Activated CD8-positive, alpha-beta T cell treated with anti-CD3 and anti-CD28 coated beads for 36 hours (primary cell): ENCODE measurements at places on chromosomes 7 and 10. TPM values are rescaled to one million over a fixed set of nuclear protein-coding genes. Genes with fewer than 3 reads are reported as not detected.
A peak's percentile ranks its signal among the peaks of the same experiment; 100 is the strongest.

GRCh38 chr7:44748948-44749731 is 493 bp downstream of the ZMIZ2 start:
- H3K4me1 ChIP-seq = peaks cover 38% of the 10 kb centered on the region
- H3K27me3 ChIP-seq = no peaks in the 10 kb centered on the region
- peak overlapping the region; percentile 81 for H3K27ac ChIP-seq
- peak overlapping the region; percentile 83 for H3K4me3 ChIP-seq
- peaks cover 24% of the 10 kb centered on the region for H3K36me3 ChIP-seq

GRCh38 chr7:98753989-98754479 is 115.8 kb downstream of the TMEM130 start:
- no peak overlapping the region for H3K4me3 ChIP-seq
- no peaks in the 10 kb centered on the region for H3K36me3 ChIP-seq
- H3K27me3 ChIP-seq = peaks cover 1% of the 10 kb centered on the region
- DNase-seq = no peak
- no peak overlapping the region for H3K27ac ChIP-seq

GRCh38 chr10:121526801-121527221 is 71.4 kb downstream of the FGFR2 start:
- no peaks in the 10 kb centered on the region for H3K4me1 ChIP-seq
- H3K36me3 ChIP-seq = no peaks in the 10 kb centered on the region
- no peak overlapping the region for H3K4me3 ChIP-seq
- no peak overlapping the region for H3K27ac ChIP-seq
- DNase-seq = no peak
- H3K27me3 ChIP-seq = peaks cover 2% of the 10 kb centered on the region

DNA sequence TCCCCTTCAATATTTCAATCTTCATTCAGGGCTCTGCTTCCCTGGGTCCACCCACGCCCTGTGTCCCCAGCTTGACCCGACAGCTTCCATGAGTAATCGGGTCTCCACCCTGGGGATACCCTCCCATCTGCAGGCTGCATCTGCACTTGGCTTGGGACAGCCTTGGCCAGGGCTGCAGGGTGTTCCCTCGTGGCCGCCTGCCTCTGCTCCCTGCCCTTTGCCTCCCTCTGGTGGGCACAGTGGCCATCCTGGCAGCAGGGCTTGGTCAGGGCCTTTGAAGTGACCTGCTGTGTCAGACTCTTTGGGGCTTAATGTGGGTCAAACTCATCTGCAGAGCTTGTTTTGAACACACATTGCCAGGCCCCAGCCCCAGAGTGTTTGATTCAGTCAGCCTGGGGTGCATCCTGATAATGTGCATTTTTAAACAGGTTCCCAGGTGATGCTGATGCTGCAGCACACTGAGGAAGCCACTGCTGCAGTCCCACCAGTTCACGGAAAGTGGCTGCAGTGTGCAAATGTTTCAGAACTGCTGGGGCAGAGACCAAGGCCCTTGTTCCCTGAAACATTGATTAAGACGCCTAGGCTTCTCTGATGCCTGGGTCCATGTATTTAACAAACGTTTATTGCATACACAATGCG is 80.7 kb upstream of the SEC61G start:
- no peak overlapping the region for H3K27ac ChIP-seq
- DNase-seq = no peak
- no peaks in the 10 kb centered on the region for H3K36me3 ChIP-seq
- no peaks in the 10 kb centered on the region for H3K4me1 ChIP-seq
- H3K27me3 ChIP-seq = peaks cover 9% of the 10 kb centered on the region

DNA sequence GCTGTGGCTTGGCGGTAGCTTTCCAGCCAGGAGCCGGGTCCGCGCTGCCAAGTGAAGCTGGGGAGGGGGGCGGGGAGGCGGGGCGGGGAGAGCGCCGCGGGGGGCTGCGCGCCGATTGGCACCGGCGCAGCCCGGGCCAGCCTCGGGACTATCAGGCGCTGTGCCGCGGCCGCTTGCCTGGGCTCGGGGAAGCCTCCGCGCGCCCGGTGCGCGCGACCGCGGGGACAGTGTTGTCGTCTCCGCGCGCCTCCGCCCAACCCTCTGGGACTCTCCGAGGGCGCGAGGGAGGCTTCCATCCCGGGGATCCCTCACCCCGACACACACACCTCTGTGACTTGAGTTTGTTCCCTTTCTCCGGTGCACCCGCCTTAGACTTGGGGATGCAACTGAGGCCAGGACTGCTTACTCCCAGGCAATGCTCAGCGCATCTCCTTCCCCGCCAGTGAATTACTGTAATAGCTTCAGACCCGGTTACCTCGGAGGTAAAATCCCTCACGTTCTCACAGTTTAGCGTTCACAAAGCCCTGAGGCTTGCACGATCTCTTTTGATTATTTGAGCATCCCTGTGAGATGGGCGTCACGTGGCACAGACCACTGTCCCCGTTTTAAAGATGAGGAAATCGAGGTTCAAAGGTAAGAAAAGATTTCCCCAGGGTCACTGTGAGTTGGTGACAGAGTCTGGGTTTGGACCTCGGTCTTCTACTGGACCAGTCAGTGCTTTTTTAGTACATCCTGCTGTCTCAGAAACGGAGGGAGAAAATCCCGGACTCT is at the start of gene NKX1-2:
Gene NKX1-2 (minus strand): TSS at position 24 of the 771 bp plus-strand sequence. CDS start 92 bp downstream, outside the sequence.
- H3K4me3 ChIP-seq = no peak within 1 kb of the TSS
- H3K27me3 ChIP-seq = peaks cover 79% of the 10 kb centered on the region
- H3K4me1 ChIP-seq = peaks cover 17% of the 10 kb centered on the region
- no peak within 1 kb of the TSS for H3K27ac ChIP-seq

AGR3 gene
- total RNA-seq = not detected

CCL24 gene
- total RNA-seq = not detected
